Progenitor cell of endocrine pancreas (in vitro differentiated cells): ENCODE measurements at places on chromosomes 5 and 9.

GRCh38 chr5:93017849-93018248, 563.2 kb downstream of the NR2F1-AS1 start:
- no peak for DNase-seq

GRCh38 chr5:156134216-156134615, 192.7 kb upstream of the SGCD start:
- DNase-seq = no peak

DNA sequence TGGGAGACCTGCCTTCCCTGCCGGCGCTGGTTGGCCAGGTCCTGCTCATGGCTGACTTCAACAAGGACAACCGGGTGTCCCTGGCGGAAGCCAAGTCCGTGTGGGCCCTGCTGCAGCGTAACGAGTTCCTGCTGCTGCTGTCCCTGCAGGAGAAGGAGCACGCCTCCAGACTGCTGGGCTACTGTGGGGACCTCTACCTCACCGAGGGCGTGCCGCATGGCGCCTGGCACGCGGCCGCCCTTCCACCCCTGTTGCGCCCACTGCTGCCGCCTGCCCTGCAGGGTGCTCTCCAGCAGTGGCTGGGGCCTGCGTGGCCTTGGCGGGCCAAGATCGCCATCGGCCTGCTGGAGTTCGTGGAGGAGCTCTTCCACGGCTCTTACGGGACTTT, 10.6 kb downstream of the DIPK1B start:
- no peak for DNase-seq

DNA sequence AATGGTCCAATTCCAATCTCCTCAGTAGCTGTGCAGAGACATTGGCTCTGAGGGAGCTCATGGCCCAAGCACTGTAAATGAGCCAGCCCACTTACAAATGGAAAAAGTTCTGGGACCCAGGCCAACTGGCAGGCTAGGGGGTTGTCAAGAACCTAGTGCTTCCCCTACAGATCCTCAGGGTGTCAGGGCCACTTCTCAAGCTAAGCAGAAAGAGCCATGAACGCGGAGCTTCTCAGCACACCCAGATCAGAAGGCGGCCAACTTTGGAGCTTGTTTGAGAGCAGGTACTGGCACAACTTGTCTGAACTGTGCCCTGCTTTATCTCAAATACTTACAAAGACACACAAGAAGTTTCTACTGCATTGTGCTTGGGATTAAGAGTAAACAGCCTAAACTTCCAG, 17.5 kb downstream of the TLE1 start:
- DNase-seq = no peak

GRCh38 chr9:68472119-68472518, 68.6 kb downstream of the TMEM252 start:
- no peak for DNase-seq

DNA sequence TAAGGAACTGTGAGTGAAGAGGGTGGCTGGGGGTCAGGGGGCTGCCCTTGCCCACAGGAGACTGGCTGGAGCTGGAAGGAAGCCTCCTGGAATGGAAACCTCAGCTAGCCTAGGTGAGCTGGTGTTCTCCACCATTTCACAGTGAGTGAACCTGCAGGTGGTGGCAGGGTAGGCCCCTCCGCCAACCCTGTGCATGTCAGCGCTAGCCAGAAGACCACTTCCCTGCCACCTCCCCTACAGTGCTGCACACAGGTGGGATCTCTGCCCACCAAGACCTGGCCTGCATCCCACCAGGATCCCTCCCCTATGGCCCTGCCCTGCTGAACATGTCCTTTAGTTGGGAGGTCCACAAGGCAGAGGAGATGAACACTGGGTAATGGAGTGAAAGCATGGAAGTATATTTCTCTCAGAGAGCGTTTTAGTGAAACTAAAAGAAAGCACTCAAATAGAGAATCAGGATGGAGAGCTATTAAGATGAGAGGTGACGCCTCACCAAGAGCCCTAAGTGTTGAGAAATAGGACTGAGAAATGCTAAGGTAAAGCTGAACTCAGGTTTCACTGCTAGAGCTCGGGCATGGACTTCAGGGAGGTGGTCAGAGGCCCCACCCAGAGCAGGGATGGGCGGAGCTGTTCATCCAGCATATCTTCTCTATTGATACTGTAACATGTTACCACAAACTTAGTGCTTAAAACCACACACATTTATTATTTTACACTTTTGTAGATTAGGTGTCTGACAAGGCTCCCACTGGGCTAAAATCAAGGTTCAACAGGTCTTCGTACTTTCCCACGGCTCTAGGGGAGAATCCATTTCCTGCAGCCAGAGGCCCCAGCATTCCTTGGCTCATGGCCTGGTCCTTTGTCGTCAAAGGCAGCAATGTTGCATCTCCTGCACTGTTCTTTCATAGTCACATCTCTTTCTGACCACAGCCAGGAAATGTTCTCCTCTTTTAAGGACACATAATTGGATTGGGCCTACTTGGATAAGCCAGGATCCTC, 83.2 kb downstream of the DIRAS2 start:
- no peak for DNase-seq
